Left lung (tissue), 14 donors: ENCODE measurements at places on chromosomes 11 and 22. TPM values are rescaled to one million over a fixed set of nuclear protein-coding genes. Genes with fewer than 3 reads are reported as not detected.

DNA sequence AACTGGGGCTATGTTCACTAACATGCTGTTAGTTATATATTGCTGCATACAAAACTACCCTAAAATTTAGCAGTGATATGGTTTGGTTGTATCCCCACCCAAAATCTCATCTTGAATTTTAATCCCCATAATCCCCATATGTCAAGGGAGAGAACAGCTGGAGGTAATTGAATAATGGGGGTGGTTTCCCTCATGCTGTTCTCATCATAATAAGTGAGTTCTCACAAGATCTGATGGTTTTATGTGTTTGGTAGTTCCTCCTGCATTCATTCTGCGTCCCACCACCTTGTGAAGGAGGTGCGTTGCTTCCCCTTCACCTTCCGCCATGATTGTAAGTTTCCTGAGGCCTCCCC lies 10.0 kb upstream of the PATL1 start:
- no peak for DNase-seq

GRCh38 chr22:36258701-36259614 lies 6.0 kb downstream of the APOL1 start:
- DNase-seq = no peak

DNA sequence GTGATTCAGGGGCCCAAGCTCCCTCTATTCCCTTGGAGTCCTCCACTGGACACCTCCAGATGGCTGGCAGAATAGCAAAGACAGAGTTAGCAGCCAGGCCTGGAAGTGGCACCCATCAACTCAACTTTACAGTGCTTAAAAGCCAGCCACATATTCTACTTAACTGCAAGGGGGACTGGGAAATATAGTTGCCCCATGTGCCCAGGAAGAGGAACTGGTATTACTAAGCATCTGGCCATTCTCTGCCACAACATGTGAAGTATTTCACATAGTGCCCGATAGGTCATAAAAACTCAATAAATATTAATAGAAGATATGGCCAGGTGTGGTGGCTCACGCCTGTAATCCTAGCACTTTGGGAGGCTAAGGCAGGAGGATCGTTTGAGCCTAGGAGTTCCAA lies 5.5 kb upstream of the IL10RA start:
- DNase-seq = no peak

DNA sequence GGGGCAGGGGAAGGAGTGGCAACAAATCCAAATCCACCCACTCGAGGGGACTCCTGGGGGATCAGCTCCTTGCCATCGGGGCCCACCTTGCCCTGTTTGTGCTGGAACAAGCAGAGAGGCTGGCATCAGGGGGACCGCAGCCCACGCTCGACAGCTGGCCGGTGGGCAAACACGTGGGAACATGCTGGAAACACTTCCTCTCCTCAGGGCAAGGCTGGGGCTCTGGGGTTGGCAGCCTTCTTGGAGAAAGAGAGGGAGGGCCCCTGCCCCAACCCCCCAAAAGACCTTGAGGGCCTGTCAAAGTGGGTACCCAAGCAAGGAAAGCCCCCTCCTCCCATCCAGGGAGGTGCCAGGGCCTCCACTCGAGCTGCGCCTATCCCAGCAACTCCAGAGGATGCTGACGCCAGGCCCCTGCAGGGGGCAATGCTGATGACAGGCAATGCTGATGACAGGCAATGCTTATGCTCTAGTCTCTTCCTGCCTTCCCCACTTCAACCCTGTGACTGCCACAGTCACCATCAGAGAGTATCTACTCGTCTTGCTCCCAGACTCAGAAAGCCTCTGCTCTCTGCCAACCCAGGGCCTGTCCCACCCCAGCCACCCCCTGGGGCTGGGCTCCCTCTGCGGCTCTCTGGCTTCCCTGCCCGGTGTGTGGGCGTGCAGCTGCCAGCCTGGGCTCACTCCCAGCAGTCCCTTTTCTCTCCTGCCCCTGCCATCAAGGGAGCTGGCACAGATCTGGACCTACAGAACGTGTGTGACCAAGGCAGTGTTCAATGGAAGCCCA lies 6.0 kb downstream of the ESS2 start:
- peak; percentile 65 for DNase-seq

GRCh38 chr11:134731213-134731961 lies 319.3 kb upstream of the B3GAT1 start:
- DNase-seq = no peak

- DNase-seq = no peak
These were observed 4.7 kb upstream of the KDELR3 start for GRCh38 chr22:38462960-38463784.

DNA sequence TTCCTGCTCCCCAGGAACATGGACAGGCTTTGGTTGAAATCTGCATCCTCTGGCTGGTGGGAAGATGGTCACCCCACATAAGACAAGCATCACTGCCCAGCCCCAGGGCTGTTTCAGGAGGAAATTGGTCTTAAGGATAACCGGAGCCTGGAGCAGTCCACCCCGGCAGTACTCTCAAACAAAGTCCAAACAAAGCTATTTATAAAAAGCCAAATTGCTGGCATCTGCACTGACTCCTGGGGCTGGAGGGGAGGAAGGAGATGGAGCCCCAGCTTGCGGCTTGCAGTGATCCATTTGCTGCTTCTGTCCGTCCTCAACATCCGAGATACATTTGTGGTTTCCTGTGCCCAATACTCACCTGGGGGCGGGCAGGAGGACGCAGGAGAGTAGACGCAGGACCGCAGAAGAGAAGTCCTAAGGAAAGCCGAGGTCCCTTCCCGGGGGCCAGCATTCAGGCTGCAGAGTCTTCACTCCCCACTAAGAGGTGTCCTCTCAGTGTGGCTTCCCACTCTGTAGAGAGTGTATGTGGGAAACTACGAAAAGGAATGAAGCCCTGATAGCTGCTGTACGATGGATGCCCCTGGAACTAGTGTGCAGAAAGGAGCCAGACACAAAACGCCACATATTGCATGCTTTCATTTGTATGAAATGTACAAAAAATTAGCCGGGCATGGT lies 107.3 kb upstream of the FGF3 start:
- DNase-seq = no peak

- no peak for DNase-seq
These were observed 38.0 kb downstream of the METTL15 start for GRCh38 chr11:28146123-28146751.

GRCh38 chr11:27075192-27075591 lies 34.6 kb downstream of the BBOX1 start:
- no peak for DNase-seq

- DNase-seq = peak; percentile 78
These were observed 19.0 kb upstream of the THRSP start for GRCh38 chr11:78044706-78045105.

DNA sequence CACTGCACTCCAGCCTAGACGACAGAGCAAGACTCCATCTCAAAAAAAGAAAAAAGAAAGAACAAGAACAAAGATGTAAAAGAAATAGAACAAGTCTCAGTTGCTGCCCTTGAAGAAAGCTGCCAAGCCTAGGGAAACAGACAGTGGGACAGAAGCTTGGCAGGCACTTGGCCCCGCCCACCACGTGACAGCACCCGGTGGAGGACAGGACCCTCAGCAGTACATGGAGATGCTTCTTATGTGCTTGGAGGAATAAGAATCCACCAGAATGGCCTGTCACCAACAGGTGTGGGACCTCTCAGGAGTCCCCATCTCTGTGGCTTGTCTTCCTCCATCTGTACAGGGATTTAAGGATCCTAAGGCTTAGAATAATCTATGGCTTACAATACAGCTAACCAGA lies 7.6 kb upstream of the TMPRSS6 start:
- no peak for DNase-seq

GRCh38 chr22:30640361-30640760 lies 4.8 kb downstream of the SLC35E4 start:
- no peak for DNase-seq

DNA sequence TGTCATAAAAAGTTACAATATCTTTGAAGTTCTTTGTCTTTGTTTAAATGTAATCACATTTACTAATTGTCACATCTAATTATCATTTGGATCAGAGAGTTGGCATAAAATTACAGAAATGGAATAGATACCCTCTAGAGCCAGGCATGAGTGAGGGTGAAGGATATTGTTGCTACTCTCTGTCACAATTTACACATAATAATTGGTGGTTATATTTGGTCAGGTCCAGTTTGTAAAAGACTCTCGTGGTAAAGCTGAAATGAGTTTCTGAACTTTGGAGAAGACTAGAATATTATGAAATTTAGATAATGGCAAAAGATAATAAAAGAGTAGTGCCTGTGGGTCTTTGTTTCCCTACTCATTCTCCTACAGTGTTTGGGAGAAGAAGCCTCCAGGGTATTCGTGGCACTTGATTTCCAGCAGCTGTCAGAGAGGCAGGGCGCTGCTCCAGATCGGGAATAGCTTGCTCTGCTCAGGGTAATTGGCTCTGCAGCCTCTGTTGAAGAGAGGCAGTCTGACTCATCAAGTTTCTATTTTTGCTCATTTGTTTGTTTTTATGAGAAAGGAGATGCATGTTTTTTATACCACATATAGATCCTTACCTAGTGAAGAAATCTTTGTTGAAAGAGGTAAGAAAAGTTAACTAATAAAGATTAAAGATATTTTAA lies 349.9 kb downstream of the CNTN5 start:
- peak; percentile 65 for DNase-seq

DNA sequence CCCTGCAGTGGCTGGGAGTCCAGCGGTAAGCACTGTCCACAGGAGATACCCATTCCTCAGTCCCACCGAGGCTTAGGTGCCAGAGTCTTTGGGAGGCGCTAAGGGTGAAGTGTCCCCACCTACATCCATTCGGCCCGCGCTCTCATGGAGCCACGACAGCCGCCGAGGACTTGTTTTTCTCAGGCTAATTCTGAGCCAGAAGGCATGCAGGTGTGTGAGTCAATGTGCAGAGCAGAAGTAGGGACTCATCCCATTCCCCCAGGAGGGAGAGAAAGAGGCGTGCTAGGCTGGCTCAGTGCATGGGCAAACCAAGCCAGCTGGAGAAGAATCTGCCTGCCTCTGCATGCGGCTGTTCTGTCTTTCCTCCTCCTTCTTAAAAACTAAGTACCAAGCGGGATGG lies 46.6 kb downstream of the KCNC1 start:
- no peak for DNase-seq

DNA sequence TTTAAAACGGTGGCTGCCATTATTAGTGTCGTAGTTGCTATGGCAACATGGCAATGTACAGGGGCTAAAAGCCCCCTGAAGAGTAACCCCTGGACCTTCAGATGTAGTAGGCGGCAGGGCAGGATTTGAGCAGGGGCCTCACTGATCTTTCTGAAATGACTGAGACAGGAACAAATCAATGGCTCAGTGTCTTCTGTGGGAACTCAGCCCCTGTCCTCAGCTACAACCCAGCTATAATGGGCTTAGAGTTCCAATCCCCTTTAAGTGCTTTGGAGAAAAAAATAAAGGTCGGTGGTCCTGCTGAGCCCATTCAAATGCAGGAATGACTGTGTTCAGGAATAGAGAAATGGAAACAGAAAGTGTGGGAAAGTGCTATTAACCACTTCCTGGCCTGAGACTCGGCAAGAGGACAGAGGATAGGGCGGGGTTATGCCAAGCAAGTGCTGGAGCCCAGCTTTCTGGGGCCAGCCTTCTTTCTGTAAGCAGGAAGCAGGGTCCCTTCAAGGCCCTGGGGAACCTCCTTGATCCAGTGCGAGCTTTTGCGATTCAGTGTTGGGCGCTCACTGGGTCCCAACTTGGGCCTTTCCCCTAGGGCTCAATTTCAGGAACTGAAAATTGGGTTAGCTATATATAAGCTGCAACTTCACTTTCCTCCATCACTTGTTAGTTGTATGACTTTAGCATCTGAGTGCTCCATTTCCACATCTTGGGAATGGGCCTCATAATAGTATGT lies 6.1 kb upstream of the CD82 start:
- DNase-seq = no peak

GRCh38 chr11:2251138-2251537 lies 19.2 kb downstream of the ASCL2 start:
- no peak for DNase-seq

- DNase-seq = no peak
These were observed 516.1 kb downstream of the MIAT start for GRCh38 chr22:27173530-27173929.

- no peak for DNase-seq
These were observed 108.4 kb downstream of the SHANK2 start for GRCh38 chr11:71144010-71144409.

DNA sequence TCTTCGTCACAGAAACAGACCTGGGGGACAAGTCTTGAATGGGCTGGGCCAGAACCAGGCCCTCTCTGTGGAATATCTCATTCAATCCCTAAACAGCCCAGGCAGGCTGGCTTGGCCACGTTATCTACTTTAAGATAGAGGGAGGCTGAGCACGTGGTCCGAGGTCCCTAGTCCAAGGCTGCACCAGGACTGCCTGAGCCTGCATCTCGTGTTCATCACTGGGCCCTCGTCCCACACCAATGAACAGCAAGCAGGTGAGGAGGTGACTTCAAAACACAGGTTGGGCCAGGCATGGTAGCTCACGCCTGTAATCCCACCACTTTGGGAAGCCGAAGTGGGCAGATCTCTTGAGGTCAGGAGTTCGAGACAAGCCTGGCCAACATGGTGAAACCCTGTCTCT lies 20.3 kb upstream of the FGF3 start:
- DNase-seq = no peak

The OR4D10 gene
- polyA plus RNA-seq = not detected

The TMEM191C gene
- polyA plus RNA-seq = 2.3 TPM

The VSIG10L2 gene
- not detected for polyA plus RNA-seq

The SCGB1A1 gene
- polyA plus RNA-seq = 5.9 TPM

The DDI1 gene
- not detected for polyA plus RNA-seq

The NNMT gene
- 1.2 TPM for polyA plus RNA-seq

The TPH1 gene
- polyA plus RNA-seq = 2.9 TPM

The LYVE1 gene
- 167 TPM for polyA plus RNA-seq

The MOV10L1 gene
- polyA plus RNA-seq = 4.7 TPM

The LAYN gene
- 18.2 TPM for polyA plus RNA-seq

The ACRV1 gene
- polyA plus RNA-seq = 0.96 TPM

The TENM4 gene
- 4.6 TPM for polyA plus RNA-seq

The C11orf65 gene
- polyA plus RNA-seq = 2.7 TPM

The B4GALNT4 gene
- polyA plus RNA-seq = 67.5 TPM
